ENCODE measurements at places on chromosomes 1 and 21.

DNA sequence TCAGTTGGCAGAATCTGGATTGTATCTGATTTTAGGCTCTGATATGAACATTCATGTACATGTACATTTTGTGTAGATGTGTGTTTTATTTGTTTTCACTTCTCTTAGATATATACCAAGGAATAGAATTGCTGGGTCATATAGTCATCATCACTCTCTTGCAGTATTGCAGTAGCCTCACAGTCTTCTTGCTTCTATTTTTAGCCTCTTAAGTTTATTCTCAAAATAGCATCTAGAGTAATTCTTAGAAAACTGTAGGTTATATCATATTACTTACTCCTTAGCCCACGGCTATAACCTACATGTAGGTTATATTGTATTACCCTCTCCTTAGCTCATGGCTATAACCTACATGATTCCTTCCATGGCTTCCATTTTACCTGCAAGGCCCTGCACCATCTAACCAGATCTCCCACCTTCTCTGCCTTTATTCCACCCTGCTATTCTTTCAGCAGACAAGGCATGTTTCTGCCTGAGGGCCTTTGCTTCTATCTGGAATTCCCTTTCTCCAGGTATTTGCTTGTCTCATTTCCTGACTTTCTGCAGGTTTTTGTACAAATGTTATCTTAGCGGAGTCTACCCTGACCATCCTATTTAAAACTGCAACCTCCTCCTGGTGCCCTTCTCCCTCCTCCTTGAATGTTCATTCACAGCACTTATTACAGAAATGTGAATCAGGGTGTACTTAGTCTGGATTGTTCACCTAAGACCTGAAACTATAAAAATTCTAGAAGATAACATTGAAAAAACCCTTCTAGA, 109.0 kb upstream of the ETV3 start:
- no peak for DNase-seq

DNA sequence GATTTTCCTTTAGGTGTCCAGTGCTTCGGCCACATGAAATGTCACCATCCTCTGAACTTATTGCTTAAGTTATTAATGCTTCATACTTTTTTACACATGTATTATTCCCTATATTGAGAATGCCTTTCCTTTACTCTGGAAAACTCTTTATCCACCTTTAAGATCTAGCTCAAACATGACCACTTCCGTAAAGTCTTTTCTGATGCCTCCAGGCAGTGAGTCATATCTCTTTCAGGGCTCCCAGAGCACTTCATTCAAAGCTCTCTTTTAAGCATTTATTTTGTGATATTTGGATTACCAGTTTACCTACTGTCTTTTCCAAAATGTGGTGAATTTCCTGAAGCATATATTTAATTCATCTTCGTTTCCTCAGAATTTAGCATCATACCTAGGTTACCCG, 178.9 kb downstream of the HS2ST1 start:
- no peak for DNase-seq

- DNase-seq = peak; percentile 17
Observed at GRCh38 chr1:150875197-150876118, 941 bp downstream of the ARNT start.

GRCh38 chr1:192632641-192633532, 3.1 kb upstream of the RGS13 start:
- no peak for DNase-seq

DNA sequence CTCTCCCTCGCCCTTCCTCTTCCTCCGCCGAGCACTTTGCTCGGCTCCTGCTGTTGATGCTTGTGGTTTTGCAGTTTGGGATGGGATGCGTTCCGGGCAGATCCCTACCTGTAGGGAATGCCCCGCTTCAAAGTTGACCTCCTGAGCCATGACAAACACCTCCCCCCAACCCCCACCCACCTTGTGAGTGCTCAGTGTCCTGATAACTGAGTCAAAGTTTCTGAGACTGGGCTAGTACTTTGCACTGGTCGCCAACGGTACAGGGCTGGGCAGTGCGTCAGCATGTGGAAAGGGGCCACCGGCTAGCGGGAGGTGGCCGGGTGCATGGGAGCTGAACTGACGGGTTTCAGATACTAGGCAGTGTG, 771 bp downstream of the RABGAP1L start:
- peak; percentile 80 for DNase-seq

- DNase-seq = no peak
Observed at GRCh38 chr1:239616673-239617072, 230.3 kb downstream of the CHRM3 start.

DNA sequence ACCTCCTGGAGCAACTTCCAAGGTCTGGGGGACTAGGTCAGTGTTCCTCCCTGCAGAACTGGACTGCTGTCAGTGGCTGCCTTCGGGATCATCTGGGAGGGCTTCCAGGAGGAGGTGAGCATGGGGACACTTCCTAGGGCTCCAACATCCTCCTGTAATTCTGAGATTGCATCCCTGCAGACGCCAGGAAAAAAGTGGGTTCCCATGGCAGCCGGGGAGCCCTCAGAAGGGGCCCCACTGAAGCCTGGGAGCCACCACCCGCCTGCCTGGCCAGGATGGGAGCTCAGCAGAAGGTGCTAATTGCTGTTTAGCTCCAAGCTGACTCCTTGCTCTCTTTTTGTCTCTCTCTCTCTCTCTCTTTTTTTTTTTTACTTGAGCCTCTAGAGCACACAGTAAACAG, 16.1 kb upstream of the ARF1 start:
- DNase-seq = no peak

GRCh38 chr1:203227371-203228083, 1.9 kb downstream of the CHIT1 start:
- no peak for DNase-seq

- no peak for DNase-seq
Observed at GRCh38 chr21:34526241-34526617, 14.2 kb upstream of the KCNE1 start.

DNA sequence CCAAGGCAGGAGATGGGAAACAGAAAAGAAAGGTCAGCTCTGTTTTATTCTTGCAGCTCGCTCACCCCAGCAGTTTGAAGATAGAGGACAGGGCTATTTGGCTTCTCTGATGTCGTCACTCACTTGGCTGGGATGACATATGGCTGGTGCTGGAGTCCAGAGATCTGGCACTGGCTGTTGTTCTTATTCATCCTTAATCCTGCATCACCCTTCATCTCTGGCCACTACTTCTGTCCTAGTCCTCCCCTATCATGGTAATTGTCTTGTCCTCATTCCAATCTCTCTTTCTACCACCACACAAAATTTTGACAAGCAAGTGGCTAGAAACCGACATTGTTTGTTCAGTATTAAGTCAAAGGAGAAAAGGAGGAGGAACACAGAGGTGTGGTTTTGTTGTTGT, 103.8 kb upstream of the PDE4B start:
- DNase-seq = no peak
